ENCODE measurements at places on chromosomes 2 and 18. TPM values are rescaled to one million over a fixed set of nuclear protein-coding genes. Genes with fewer than 3 reads are reported as not detected.

GRCh38 chr18:60962625-60963024, 370.6 kb upstream of the CDH20 start:
- no peak overlapping the region for H3K27ac ChIP-seq
- H3K4me3 ChIP-seq, result no peak overlapping the region
- no peaks in the 10 kb centered on the region for H3K27me3 ChIP-seq
- no peaks in the 10 kb centered on the region for H3K4me1 ChIP-seq
- DNase-seq, result no peak

DNA sequence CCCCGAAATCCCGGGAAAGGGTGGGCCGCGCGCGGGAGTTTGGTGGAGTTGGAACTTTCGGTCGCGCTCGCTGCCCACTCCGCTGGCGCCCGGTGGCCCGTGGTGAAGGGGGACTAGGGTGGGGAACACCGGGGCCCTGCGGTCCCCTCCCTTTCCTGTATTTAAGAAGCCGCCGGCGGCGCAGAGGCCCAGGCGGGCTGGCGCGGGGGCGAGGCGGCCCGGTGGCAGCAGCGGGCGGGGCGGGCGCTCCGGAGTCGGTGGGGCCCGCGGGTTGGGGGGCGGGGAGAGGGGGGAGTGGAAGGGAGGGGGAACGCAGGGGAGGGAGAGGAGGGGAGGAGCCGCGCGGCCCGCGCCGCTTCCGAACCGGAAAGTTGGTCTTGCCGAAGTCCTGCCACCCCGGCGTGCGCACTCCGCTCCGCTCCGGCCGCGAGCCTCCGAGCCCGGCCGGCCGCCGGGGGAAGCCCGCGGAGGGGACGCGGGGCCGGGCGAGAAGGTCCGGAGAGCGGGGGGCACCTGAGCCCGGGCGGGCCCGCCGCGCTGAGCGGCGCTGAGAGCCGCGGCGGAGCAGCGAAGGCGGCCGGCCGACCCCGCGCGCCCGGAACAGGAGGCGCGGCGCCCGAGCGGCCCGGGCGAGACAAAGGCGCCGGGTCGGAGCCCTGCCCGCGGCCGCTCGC, 425 bp upstream of the SALL3 start:
- H3K27me3 ChIP-seq, result peaks cover 70% of the 10 kb centered on the region
- H3K27ac ChIP-seq, result no peak overlapping the region
- no peak for DNase-seq
- H3K4me3 ChIP-seq, result no peak overlapping the region
- peaks cover 28% of the 10 kb centered on the region for H3K4me1 ChIP-seq
- H3K36me3 ChIP-seq, result peaks cover 7% of the 10 kb centered on the region

DNA sequence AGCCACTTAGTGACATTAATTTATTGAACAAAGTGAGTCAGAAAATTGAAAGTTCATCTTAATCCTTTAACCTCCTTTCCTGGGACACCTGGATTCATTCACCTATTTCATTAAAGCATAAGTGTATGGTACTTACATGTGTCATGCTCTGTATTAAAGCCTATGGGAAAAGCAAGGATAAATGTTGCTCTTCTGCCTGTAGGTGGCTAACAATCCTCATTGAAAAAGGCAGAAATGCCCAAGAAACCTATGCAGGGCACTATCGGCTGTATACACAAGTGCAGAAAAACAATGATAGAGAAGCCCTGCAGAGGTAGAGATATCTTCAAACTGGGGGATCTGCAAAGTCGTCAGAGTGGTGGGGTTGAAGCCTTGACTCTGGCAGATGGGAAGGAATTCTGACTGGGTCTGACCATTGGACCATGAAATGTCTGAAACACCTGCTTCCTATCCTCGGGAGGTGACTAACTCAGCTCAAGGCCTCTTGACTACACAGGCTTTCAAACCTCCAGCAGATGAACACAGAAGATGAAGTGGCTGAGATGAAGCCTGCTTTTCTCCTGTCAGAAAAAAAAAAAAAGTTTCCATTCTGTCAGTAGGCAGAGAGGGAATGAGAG, 83.1 kb downstream of the DCC start:
- no peak for DNase-seq
- no peaks in the 10 kb centered on the region for H3K36me3 ChIP-seq
- no peaks in the 10 kb centered on the region for H3K27me3 ChIP-seq
- H3K4me3 ChIP-seq, result no peak overlapping the region
- no peaks in the 10 kb centered on the region for H3K4me1 ChIP-seq

GRCh38 chr2:205505371-205505770, 176.9 kb upstream of the NRP2 start:
- H3K36me3 ChIP-seq, result no peaks in the 10 kb centered on the region
- no peak overlapping the region for H3K27ac ChIP-seq
- H3K4me1 ChIP-seq, result no peaks in the 10 kb centered on the region
- peaks cover under 1% of the 10 kb centered on the region for H3K27me3 ChIP-seq
- no peak for DNase-seq

PLB1 gene
- total RNA-seq, result 1.9 TPM

GRCh38 chr2:41836948-41837347, 210.9 kb upstream of the PKDCC start:
- peak; percentile 21 for DNase-seq
- peaks cover 11% of the 10 kb centered on the region for H3K4me1 ChIP-seq
- peaks cover 45% of the 10 kb centered on the region for H3K27me3 ChIP-seq
- no peak overlapping the region for H3K4me3 ChIP-seq
- H3K27ac ChIP-seq, result no peak overlapping the region

DNA sequence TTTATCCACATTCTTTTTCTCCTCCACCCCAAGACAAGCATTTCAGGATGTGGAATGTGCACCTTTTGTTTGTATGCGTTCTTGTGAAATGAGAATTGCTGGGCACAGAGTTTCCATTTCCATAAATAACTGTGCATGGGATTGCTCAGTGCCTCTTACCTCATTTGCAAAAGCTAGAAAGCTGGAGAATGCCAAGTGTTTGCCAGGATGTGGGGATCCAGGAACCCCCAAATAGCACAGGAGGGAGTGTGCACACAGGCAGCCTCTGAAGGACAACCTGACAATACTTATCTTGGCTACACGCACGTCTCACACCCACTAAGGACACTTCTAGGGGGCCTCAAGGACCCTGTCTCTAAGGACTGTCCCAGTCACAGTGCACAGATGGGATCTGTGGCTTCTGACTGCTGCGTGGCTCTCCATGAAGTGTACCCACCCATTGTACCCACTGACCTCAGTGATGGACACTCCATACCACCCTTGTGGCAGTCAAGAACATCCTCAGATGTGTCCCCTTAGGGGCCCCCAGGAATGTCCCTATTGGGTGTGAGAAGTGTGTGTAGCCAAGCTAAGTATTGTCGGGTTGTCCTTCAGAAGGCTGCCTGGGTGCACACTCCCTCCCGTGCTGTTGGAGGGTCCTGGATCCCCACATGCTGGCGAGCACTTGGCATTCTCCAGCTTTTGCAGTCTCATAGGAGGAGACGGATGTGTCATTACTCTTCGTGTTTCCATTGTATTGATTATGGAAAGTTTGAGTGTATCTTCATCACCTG, 38.4 kb downstream of the CAPN13 start:
- DNase-seq, result no peak
- H3K27ac ChIP-seq, result no peak overlapping the region
- no peaks in the 10 kb centered on the region for H3K4me1 ChIP-seq
- H3K27me3 ChIP-seq, result no peaks in the 10 kb centered on the region
- no peaks in the 10 kb centered on the region for H3K36me3 ChIP-seq

DNA sequence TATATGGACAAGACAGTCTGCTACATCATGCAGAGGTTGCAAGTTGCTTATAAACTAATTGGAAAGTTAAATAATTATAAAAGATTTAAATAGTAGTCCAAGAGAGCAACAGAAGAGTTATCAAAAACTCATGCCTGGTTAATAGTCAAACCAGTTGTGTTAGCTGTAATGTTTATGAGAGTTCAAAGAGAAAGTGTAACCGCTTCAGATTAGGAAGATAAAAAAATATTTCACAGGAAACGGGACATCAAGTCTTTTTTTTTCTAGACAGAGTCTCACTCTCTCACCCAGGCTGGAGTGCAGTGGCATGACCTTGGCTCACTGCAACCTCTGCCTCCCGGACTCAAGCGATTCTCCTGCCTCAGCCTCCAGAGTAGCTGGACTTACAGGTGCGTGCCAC, 34.6 kb upstream of the RNF125 start:
- H3K4me3 ChIP-seq, result no peak overlapping the region
- no peaks in the 10 kb centered on the region for H3K27me3 ChIP-seq
- DNase-seq, result no peak
- peaks cover under 1% of the 10 kb centered on the region for H3K36me3 ChIP-seq
- H3K4me1 ChIP-seq, result peaks cover 5% of the 10 kb centered on the region

- no peak for DNase-seq
- H3K27ac ChIP-seq, result no peak overlapping the region
- no peaks in the 10 kb centered on the region for H3K27me3 ChIP-seq
- H3K4me1 ChIP-seq, result peaks cover 10% of the 10 kb centered on the region
- H3K4me3 ChIP-seq, result no peak overlapping the region
Measured at GRCh38 chr2:25524507-25524906, 148.9 kb downstream of the DTNB start.

CYP26B1 gene
- total RNA-seq, result not detected

DNA sequence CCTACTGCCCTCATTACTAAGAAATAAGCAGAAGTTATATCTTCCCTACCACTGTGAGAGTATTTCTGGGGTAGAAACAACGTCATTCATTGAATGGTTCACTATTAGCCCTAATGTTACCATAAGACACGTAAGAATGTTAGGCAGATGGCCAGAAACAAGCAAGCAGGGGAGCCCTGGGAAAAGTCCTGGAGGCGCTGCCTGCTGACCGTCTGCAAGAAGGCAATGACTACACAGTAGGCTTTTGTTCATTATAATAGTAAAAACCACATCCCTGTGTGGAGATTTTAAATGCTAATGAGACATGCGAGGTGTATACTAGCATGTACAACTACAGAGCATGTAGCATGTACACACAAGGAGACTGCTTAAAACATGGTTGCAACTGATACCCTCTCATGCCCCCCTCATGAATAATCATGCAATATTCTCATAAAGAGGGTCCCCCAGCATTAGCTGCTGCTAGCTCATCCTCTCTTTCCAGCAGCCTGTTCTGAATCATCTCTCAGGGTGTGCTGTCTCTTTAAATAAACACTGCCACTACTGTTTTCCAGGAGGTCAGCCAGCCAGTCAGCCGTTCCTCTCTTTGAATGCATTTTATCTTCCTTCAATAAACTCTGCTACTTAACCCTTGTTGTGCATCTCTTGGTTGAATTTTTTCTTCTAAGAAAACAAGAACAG, 23.6 kb downstream of the SUCLG1 start:
- H3K27ac ChIP-seq, result peak overlapping the region; percentile 78
- H3K4me3 ChIP-seq, result no peak overlapping the region
- peaks cover 11% of the 10 kb centered on the region for H3K36me3 ChIP-seq
- H3K4me1 ChIP-seq, result peaks cover 8% of the 10 kb centered on the region
- no peak for DNase-seq
- no peaks in the 10 kb centered on the region for H3K27me3 ChIP-seq

GRCh38 chr2:240901986-240902614, 4.0 kb upstream of the CROCC2 start:
- H3K4me1 ChIP-seq, result no peaks in the 10 kb centered on the region
- no peaks in the 10 kb centered on the region for H3K36me3 ChIP-seq
- H3K27me3 ChIP-seq, result no peaks in the 10 kb centered on the region
- H3K4me3 ChIP-seq, result no peak overlapping the region
- no peak for DNase-seq
- H3K27ac ChIP-seq, result no peak overlapping the region

GRCh38 chr2:17106418-17106817, 411.8 kb downstream of the RAD51AP2 start:
- H3K36me3 ChIP-seq, result no peaks in the 10 kb centered on the region
- peaks cover 5% of the 10 kb centered on the region for H3K27me3 ChIP-seq
- H3K4me1 ChIP-seq, result no peaks in the 10 kb centered on the region
- no peak overlapping the region for H3K27ac ChIP-seq

TRABD2A gene
- 35.1 TPM for total RNA-seq

INPP5D gene
- 64.8 TPM for total RNA-seq

- no peak overlapping the region for H3K4me3 ChIP-seq
- no peaks in the 10 kb centered on the region for H3K36me3 ChIP-seq
- no peak overlapping the region for H3K27ac ChIP-seq
Measured at GRCh38 chr2:145760781-145761649, 1241.1 kb upstream of the ZEB2 start.

GRCh38 chr18:10354241-10354811, 100.1 kb upstream of the APCDD1 start:
- H3K27me3 ChIP-seq, result peaks cover 5% of the 10 kb centered on the region
- H3K27ac ChIP-seq, result no peak overlapping the region
- peaks cover 4% of the 10 kb centered on the region for H3K36me3 ChIP-seq
- no peak for DNase-seq

GYPC gene
- 144 TPM for total RNA-seq

GRCh38 chr2:212940816-212941215, 210.6 kb downstream of the IKZF2 start:
- H3K27me3 ChIP-seq, result peaks cover 7% of the 10 kb centered on the region
- no peak for DNase-seq
- H3K4me3 ChIP-seq, result no peak overlapping the region
- H3K27ac ChIP-seq, result no peak overlapping the region
- H3K36me3 ChIP-seq, result no peaks in the 10 kb centered on the region

GRCh38 chr2:32358111-32358482, 1.3 kb downstream of the BIRC6 start:
- no peak for DNase-seq
- no peaks in the 10 kb centered on the region for H3K27me3 ChIP-seq
- H3K4me3 ChIP-seq, result peak overlapping the region; percentile 89
- peaks cover 42% of the 10 kb centered on the region for H3K4me1 ChIP-seq
- peaks cover 19% of the 10 kb centered on the region for H3K36me3 ChIP-seq

DNA sequence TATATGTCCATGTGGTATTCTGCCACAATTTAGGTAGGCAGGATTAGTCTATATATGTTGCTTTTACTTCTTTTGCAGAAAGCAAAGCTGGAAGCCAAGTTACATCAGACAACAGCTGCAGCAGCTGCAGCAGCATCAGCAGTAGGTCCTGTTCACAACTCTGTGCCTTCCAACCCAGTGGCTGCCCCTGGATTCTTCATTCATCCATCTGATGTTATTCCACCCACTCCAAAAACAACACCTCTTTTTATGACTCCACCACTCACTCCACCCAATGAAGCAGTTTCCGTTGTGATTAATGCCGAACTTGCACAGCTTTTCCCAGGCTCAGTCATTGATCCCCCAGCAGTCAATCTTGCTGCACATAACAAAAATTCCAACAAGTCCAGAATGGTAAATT, 107.6 kb downstream of the BIRC6 start:
- H3K36me3 ChIP-seq, result peaks cover 27% of the 10 kb centered on the region
- H3K4me1 ChIP-seq, result no peaks in the 10 kb centered on the region
- DNase-seq, result no peak
- no peak overlapping the region for H3K27ac ChIP-seq

GRCh38 chr2:191977754-191978153, 130.9 kb upstream of the CAVIN2 start:
- no peak overlapping the region for H3K27ac ChIP-seq
- H3K36me3 ChIP-seq, result no peaks in the 10 kb centered on the region

NIF3L1 gene
- 44.9 TPM for total RNA-seq

DNA sequence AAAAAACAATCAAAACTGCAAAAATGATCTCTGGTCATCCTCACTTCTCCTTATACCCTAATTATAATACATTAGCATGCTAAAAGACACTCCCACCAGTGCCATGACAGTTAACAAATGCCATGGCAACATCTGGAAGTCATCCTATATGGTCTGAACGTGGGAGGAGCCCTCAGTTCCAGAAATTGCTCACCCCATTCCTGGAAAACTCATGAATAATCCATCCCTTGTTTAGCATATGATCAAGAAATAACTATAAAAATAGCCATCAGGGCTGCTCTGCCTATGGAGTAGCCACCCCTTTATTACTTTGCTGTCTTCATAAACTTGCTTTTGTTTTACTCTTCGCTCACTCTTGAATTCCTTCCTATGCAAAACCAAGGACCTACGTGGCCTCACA, 5.7 kb upstream of the C2orf80 start:
- no peaks in the 10 kb centered on the region for H3K4me1 ChIP-seq
- no peak overlapping the region for H3K4me3 ChIP-seq
- no peaks in the 10 kb centered on the region for H3K27me3 ChIP-seq
- no peak for DNase-seq
- no peaks in the 10 kb centered on the region for H3K36me3 ChIP-seq
